HT-29 (cell line): ENCODE measurements at places on chromosomes 5 and 9. TPM values are rescaled to one million over a fixed set of nuclear protein-coding genes. Genes with fewer than 3 reads are reported as not detected.

DNA sequence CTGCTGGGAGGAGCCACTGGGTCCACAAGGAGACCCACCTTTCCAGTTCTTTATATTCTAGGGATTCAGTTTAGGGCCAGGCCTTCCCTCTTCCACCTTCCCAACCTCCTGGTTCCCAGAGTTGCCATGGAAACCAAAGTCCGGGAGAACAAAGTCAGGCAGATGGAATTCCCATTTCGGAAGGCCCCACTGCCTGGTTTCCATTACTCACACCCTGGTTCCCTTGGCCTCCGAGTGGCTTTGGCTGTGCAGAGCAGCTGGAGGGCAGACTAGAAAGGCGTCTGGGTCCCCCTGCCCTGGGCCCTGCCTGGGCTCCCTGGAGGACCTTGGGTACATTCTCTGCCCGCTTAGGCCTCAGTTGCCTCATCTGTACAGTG lies 136.1 kb downstream of the RGS3 start:
- no peak for DNase-seq

- no peak for DNase-seq
Measured at GRCh38 chr9:2824564-2824963, 19.3 kb downstream of the PUM3 start.

DNA sequence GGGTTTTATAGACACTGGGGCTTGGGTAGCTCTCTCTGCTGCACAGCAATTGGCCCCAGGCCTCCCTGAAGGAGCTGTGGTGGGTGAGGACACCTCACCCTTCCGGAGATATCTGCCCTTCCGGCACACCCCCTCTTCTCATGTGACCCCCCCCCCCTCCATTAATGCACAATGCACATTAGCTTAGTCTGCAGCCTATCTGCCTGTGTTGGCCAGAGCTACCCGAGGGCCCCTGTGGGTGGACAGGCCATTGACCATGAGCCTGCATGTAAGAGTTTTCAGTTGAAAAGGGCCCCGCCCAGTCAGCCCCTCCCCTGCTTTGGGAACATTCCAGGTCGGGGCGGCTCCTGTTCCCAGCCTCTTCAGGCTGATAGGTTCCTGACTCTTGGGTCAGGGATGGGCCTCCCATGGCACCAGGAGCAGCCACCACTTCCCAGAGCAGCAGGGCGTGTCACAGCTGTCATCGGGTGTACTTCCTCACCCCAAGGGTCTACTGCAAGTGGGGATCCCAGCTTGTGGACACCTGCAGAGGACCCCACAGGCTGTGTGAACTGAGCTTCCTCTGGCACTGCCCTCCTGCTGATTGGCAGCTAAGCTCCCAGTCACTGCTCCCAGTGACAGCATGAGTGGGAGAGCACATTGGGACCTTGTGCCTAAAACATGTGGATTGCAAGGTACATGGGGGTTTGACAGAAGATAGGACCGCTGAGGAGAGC lies 17.8 kb downstream of the PHF2 start:
- DNase-seq: peak; percentile 7

- DNase-seq: peak; percentile 13
Measured at GRCh38 chr5:67301285-67301903, 104.8 kb upstream of the CD180 start.

- no peak for DNase-seq
Measured at GRCh38 chr9:4686112-4686511, 6.7 kb downstream of the CDC37L1 start.

DNA sequence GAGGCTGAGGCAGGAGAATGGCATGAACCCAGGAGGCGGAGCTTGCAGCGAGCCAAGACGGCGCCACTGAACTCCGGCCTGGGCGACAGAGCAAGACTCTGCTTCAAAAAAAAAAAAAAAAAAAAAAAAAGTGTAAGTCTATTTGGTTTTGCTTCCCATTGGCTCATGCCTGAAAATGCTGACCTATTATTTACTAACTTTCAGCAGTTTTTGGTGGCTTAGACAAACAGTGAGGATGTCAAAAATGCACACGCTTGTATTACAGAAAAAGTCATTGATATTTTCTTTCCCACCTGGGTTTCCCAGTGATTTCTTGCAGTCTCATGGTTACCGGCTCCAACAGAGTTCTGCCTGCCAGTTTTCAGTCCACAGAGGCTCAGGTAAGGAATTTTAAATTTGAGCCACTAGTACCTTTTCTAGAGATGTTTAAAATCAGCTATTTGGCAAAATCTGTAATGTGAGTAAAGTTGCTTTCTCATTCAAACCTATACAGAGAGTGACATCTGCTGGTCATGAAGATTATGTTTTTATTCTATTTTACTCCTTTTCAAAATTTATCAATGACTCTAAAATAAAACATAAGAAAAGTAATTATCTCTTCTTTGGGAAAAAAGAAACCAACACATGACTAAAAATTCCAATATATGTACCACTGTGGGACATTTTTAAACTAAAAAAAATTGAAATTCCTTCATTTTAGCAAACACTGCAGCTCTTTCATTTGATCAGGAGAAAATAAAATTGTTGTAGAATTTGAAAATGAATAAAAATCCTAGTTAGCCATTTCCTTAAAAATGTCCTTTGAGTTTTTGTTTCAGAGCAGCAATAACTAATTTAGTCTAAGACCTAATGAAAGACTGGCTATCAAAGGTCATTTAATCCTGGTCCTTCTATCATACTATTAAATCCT lies 8.8 kb downstream of the FAM200C start:
- DNase-seq: peak; percentile 39

DNA sequence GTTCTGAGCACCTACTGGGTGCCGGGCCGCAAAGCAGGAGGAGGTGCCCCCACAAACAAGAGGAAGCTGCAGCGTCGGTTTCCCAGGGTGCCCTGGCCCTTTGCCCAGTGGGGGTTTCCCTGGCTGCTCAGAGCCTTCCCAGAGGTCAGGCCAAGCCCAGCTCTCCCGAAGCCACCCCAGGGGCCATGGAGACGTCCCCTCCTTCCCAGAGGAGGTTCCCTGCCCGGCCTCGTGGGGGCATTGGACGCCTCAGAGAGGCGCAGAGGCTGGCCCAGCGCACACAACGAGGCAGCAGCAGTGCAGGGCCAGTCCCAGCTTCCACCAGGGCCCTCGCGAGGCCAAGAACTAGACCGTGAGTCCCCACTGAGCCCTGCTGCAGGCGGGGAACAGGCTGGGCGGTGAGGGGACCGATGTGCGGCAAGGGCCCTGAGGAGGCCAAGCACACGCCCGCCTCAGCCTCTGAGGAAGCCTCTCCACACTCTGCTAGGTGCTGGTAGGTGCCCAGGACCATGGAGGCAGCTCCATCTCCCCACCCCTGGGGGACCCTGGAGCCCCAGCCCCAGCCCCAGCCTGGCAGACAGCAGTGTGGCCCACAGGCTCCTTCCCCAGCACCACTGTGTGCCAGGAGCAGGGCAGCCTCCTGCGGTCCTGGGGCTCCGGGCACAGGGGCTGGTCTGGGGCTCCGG lies 7.0 kb downstream of the DIPK1B start:
- no peak for DNase-seq

- DNase-seq: no peak
Measured at GRCh38 chr9:76600007-76600615, 141.1 kb downstream of the GCNT1 start.

GRCh38 chr5:139410993-139411828 lies 7.3 kb upstream of the SPATA24 start:
- no peak for DNase-seq

- no peak for DNase-seq
Measured at GRCh38 chr9:112605518-112605917, 112.4 kb downstream of the INIP start.

GRCh38 chr9:101832486-101832885 lies 94.0 kb upstream of the GRIN3A start:
- no peak for DNase-seq

DNA sequence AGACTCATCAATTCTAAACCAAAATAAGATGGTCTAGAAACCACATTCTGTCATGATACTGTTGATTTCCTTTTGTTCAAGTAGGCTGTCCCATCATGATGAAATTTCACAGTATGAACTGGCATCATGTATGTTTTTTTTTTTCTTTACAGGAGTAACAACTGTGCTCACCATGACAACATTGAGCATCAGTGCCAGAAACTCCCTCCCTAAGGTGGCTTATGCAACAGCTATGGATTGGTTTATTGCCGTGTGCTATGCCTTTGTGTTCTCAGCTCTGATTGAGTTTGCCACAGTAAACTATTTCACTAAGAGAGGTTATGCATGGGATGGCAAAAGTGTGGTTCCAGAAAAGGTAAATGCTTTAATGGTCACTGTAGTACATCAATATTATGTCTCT lies 47.6 kb downstream of the GABRA1 start:
- DNase-seq: no peak

DNA sequence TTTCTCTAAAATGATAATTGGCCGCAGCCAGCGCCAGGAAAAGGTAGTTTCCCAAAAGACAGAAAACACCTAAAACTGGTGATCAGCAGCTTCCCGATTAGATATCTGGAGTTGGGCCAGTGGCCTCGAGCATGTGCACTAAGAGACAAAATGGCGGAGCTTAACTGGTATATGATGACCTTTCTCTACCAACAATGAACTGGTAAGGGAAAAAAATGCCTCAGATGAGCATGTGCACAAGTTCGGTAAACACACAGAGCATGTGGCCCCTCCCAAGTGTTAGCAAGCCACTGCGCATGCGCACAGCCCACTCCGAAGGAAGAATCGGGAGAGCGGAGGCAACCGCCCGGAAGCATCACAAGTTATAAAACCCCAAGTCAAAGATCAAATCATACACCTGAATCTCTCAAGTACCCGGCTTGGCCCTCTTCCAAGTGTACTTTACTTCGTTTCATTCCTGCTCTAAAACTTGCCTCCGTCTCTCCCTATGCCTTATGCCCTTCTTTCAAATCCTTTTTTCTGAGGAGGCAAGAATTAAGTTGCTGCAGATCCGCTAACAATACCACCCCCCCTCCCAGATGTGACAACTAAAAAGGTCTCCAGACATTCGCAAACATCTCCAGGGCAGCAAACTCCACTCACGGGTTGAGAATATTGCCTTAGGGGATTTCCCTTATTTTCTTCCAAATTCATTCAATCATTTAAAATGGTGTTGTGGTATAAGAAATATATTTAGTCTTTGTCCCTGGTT lies 15.0 kb upstream of the PTBP3 start:
- DNase-seq: peak; percentile 94

DNA sequence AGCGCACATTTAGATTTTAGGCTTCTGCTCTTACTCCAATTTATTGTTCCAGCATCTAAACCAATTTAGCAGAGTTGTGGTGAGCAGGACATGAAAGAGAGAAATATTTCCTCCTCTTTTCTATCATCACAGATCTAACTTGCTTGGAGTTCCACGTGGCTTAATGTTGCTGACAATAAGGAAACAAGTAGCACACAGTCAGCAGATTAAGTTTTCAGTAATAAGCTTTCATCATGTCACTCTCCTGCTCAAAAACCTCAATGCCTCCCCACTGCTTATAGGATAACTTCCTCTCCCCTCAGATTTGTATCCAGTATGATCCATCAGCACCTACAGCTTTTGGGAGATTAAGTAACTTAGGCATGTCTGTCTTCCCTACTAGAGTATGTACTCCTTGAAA lies 10.4 kb upstream of the SSBP2 start:
- no peak for DNase-seq

GRCh38 chr5:169978714-169979113 lies 1.6 kb downstream of the INSYN2B start:
- no peak for DNase-seq

The DNM1 gene
- 83.8 and 87.7 TPM in 2 replicates for total RNA-seq

The G3BP1 gene
- 134 TPM in 2 replicates for total RNA-seq

The AMBP gene
- 3.0 and 4.4 TPM in 2 replicates for total RNA-seq

The C9 gene
- total RNA-seq: not detected in 2 replicates

The GBGT1 gene
- total RNA-seq: not detected in 2 replicates

The NR2F1-AS1 gene
- 2.8 and 4.1 TPM in 2 replicates for total RNA-seq

The FAM221B gene
- total RNA-seq: 0.10 and 0.16 TPM in 2 replicates
